ENCODE measurements at places on chromosomes 12 and 14.

- no peak for DNase-seq
These were observed 53.9 kb upstream of the NUDT4 start for GRCh38 chr12:93323625-93324329.

DNA sequence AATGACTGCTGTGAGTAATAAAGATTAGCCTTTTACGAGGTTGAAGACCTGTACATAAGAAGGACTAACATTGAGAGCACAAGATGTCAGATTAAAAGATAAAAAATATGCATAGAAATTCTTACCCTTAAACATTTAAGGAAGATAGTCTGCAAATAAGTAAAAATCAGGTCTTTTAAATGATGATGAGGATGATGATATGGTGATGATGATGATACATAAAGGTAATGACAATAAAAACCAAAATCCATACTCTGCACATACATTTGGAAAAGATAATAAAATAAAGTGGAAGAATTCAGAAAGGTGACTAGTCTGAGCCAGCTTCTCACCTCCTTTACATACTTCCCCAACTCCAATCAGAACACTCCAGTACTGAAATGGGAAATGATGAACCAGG is 124.5 kb downstream of the PTCSC3 start:
- DNase-seq, result no peak

DNA sequence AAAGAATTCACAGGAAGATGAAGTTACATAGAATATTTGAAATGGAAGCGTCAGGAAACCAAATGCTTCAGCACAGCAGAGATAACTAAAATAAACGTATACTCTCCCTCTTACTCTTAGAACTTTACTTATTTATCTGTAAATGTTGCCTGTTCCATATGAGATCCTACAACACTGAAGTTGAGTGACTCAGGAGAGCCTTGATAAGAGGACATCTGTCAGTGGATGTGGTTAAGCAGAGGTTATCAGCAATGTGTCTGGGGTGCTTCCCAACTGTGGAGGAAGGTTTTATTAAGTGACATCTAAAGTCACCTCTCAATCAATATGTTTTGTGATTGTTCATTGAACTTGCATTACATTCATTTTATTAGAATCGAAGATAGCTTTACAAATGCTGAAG is 81.9 kb downstream of the NEDD1 start:
- DNase-seq, result no peak

DNA sequence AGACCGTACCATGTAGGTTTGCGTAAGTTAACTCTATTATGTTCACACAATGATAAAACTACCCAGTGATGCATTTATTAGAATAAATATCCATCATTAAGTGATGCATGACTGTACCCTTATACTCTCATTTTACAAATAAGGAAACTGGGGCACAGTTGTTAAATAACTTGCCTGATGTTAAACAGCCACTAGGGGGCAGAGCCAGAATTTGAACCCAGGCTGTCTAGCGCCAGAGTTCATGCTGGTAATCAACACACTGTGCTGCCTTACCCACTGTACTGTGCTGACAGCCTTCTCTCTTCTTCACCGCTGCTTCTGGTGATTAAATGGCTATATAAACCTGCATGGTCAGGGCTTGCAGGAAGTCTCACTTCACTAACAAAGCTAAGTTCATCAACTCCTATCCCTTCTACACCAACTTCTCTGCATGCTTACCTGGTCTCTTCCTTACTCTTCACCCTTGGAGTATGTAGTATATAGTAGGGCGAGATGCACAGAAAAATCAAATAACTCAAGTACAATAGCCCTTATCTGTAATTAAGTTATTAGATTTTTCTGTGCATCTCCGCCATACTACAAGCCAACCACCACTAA is 43.6 kb upstream of the APPL2 start:
- peak; percentile 3 for DNase-seq

DNA sequence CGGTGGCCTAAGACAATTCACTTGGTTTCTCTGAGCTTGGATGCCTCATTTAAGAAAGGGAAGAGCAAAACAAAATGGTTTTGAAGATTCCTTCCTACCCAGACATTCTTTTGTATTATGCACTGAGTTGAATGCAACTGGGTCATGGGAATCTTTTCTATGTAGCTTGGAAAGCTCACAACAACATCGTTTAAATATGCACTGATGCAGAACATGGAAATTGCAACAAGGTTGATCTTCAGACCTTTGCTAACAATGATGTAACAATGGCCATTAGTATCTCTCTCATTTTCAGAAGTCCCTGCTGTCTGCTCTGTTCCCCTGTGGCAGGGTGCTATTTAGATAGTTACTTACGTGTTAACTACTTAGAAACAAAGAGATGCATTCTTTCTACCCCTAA is 30.1 kb upstream of the IGF1 start:
- no peak for DNase-seq

All from CD4-positive, CD25-positive, alpha-beta regulatory T cell (primary cell).